ENCODE measurements at places on chromosomes 1 and 21.
A peak's percentile ranks its signal among the peaks of the same experiment; 100 is the strongest.

DNA sequence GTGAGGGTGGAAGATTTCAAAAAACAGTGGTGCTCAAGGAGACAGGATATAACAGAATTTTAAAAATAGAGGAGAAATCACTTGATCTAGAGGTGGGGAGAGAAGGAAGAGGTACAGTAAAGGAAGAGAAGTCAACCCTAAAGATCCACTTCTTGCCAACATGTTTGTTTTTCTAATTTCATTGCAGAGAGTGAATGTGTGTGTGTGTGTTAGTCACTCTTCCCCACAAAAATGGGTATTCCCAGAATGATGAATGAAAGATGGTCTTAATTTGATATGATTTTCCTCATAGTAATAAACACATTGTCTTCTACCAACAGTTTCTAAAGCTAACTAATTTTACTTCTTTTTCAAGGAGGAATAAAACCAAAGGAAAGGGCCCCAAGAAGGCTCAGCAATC is 74.2 kb upstream of the NGF start:
- no peak for DNase-seq

DNA sequence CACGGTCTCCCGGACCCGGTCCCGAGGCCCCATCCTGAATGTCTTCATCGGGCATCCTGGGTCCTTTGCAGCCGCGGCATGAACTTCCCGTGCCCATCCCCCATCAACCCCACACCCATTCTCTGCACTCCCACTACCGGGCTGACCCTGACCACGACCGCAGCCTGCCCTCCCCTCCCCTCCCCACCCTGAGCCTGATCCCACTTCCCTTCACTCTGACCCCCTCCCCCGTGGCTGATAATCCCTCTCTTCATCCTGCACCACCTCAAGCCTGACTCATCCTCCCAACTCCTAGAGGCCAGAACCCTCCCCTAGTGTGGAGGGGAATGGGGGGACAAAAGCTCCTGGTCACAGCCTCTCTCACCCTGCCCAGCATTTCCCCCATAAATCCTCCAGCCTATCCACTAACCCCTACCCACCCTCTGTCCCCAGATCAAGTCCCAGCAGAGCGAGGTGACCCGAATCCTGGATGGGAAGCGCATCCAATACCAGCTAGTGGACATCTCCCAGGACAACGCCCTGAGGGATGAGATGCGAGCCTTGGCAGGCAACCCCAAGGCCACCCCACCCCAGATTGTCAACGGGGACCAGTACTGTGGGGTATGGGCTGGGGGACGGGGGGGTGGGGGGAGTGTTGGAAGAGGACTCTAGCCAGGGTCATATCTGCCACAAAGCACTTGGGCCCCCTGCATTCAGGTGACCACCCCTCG is 602 bp downstream of the SH3BGRL3 start:
- DNase-seq: no peak

DNA sequence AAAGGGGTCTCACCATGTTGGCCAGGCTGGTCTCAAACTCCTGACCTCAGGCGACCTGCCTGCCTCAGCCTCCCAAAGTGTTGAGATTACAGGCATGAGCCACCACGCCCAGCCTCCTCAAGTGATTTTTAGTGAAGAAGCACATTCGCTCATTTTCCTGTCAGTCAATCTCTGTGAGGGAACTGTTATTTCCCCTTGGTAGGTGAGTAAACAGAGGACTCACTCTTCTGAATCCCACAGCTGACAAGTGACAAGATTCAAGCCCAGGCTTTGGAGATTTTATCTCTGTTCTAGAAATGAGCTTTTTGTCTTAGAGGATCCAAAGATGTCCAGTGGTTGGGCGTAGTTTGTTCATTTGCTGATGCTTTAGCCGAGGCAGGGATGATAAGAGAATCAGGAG is 43.9 kb upstream of the TACSTD2 start:
- DNase-seq: peak; percentile 2

GRCh38 chr21:40021558-40022351 is 154.5 kb downstream of the PCP4 start:
- no peak for DNase-seq

GRCh38 chr1:7583291-7584096 is 187.6 kb upstream of the VAMP3 start:
- DNase-seq: no peak

DNA sequence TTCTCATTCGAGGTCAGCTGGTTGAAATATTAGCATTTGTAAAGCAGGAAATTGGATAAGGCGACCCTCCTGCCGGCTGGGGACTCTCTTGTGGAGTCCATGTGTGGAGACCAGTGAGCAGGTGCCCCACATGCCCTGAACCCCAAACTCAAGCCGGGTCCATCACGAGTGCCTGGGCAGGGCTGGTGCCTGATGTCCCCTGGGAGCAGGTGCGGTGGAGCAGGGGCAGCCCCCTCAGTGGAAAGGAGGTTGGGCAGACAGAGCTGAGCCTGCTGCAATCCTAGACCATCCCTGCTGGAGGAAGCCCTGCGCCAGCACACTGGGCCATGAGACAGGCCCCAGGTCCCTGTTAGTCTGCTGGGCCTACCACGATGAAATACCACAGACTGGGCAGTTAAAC is 395.6 kb downstream of the NPHP4 start:
- no peak for DNase-seq

GRCh38 chr21:31909153-31910073 is 36.6 kb downstream of the HUNK start:
- no peak for DNase-seq

DNA sequence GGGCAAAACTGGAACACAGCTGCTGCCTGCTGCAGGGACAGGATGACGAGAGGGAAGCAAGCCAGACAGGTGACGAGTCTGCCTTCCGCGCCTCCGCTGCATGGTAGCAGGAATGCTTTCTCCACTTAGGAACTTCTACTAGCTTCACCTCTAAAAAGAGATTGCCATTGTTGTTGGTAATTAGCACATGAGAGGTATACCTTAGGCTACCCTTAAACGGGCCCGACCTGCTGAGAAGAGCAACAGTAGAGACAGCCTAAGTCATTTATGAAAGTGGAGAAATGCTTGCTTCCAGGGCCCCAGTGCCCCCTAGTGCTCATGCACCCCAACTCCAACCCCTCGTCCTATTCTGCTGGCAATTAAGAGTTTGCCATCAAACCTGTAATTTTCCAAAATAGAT is 96.9 kb upstream of the AKT3 start:
- DNase-seq: peak; percentile 27

DNA sequence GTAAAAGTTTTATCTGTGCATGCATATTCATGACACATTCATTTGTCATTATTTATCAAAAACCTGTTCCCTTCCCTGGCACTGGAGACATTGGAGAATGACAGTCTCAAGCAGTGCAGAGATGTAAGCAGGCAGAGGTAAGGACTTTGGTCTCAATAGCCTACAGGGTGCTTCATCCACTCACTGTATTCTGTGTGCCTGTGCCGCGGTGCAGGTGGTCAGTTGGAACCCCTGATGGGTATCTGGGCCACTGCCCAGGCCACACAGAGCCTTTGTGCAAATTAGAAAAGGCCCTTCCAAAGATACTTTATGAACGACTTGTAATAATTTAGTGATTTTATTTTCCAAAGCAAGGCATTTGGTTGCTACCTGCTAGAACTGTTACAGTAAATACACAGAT is 44.0 kb downstream of the CDC42 start:
- no peak for DNase-seq

DNA sequence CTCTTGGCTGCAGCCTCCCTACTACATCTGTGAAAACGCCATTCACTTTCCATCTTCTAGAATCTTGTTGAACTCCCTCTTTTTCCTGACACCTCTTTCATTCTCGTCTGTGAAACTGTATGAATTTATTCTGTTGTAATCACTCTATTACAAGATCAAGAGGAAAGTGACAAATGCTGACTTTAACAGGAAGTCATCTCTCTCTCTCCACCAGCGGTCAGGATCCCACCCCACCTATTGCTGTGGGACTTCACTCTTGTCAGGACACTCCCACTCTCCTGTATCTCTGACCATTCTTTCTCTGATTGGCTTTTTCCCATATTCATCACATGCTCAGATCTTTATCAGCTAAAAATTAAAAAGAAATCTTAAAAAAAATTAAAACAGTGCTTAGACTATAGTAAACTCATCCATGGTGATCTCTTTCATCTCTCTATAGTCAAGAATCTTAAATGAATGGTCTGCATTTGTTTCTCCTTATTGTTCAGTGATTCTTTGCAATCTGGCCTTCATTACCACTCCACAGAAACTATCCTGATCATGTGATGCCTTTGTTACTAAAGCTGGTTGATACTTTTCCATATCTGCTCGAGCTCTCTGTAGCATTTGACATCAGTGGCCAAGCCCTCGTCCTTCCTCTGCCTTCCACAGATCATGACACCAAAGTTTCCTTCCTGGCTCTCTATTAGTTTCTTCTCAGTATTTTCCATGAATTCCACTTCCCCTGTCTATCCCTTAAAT is 113.6 kb downstream of the UCHL5 start:
- no peak for DNase-seq

- no peak for DNase-seq
Measured at GRCh38 chr21:26238646-26239045, 68.1 kb upstream of the APP start.

- DNase-seq: no peak
Measured at GRCh38 chr1:47644212-47644573, 206.3 kb downstream of the FOXD2 start.

GRCh38 chr1:180926164-180926981 is 13.7 kb downstream of the KIAA1614 start:
- peak; percentile 76 for DNase-seq

GRCh38 chr1:2474104-2474844 is 1.8 kb upstream of the PLCH2 start:
- DNase-seq: no peak

- DNase-seq: no peak
Measured at GRCh38 chr1:21547876-21548275, 38.7 kb downstream of the ALPL start.

- no peak for DNase-seq
Measured at GRCh38 chr1:200040481-200041138, 13.1 kb downstream of the NR5A2 start.

GRCh38 chr21:17402937-17403336 is 109.9 kb upstream of the CXADR start:
- DNase-seq: no peak

DNA sequence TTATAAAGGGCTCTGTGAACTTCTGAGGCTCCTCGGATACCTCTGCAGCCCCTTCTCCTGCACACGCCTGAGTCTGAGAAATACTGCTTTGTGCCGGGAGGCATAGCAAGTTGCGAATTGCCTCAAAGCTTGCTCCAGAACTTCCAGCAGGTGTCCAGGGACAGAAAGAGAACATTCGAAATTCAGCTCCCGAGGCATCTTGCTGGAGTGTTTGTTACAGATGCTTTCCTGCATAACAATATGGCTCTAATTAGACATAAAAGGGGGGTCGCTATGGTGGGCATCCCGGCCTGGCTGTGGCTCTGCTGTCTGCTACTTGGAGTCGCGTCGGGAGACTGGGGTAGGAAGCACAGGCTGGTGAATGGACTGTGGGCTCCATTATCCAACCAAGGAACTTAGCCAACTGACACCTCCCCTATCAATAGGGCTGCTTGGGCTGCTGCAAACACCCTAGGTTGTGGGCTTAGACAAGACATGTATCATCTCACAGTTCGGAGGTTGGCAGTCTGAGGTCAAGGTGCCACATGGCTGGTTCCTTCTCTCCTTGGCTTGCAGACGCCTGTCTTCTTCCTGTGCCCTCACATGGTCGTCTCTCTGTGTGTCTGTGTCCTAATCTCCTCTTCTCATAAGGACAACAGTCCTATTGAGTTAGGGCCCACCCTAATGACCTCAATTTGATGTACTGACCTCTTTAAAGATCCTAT is 607.0 kb downstream of the NPHP4 start:
- no peak for DNase-seq

DNA sequence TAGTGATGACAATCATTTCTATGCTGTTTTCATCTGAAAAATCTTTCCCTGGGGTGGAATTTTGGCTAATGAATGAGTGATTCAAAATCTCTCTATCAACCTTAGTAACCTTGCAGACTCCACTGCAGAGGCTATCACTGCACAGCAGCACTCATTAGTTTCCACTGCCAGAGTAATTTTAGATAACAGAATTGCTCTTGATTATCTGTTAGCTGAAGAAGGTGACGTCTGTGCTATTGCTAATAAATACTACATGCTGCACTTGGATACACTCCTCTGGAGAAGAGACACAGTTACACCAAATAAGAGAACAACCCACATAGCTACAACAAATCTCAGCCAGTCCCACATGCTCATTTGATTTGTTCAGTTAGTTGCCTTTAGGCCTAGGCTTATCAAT is 1348.4 kb downstream of the NCAM2 start:
- DNase-seq: peak; percentile 40

- no peak for DNase-seq
Measured at GRCh38 chr1:17839641-17840196, 84.6 kb downstream of the ACTL8 start.

- DNase-seq: no peak
Measured at GRCh38 chr1:175171036-175171913, 21.3 kb downstream of the KIAA0040 start.

GRCh38 chr1:243855616-243856318 is 5.7 kb upstream of the AKT3 start:
- DNase-seq: no peak

DNA sequence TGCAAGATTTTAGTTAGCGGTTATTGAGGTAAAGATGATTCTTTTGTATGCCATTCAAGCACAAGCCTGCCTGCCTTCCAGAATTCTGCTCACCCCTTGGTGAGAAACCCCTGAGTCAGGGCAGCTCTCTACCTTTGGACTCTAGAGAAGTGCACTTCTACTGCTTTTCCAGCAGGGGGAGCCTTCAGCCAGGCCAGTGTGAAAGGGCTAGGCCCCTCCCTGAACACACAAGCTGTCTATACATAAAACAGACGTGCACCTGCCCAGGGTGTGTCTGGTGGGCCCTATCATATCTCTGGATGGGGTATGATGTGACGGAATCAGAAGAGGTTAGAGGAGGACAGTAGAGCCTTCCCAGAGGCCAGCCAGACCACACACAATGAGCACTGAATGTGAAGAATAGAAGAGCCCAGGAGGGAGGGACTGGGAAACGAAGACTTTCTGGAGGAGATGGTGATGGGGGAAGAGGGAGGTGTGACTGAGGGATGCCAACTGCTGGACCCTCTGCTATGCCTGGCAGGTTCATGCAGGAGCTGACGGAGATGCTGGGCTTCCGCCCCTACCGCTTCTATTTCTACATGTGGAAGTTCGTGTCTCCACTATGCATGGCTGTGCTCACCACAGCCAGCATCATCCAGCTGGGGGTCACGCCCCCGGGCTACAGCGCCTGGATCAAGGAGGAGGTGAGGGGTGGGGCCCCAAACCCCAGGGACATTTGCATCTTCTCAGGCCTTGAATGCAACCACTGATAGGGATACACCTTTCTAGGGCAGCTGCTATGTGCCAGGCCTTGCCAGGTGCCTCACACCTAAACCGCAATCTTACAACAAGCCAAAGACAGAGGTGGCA is 13.0 kb upstream of the KCNC4 start:
- peak; percentile 91 for DNase-seq

DNA sequence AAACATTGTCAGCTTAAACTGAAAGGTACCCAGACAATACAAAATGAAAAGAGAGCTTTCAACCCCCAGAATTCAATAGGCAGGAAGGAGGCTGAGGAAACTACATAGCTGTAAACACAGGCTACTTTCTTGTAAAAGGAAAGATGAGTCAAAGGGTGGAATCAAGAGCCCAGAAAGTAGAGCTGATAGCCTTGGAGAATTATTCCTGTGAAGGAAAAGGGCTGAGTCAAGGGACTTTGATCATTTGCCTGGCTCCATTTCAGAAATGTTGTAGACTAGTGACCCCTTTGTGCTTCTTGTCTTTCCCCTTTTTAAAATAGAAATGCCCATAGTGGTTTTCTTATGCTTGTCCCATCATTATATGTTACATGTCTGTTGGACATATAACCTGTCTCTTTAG is 597.6 kb downstream of the ADGRL2 start:
- no peak for DNase-seq

All from NCI-H146 (cell line).